ENCODE measurements at places on chromosomes 6 and 20.

GRCh38 chr6:110882274-110882619 lies 7.7 kb downstream of the AMD1 start:
- DNase-seq: no peak

GRCh38 chr20:58432186-58432954 lies 43.3 kb downstream of the VAPB start:
- no peak for DNase-seq

DNA sequence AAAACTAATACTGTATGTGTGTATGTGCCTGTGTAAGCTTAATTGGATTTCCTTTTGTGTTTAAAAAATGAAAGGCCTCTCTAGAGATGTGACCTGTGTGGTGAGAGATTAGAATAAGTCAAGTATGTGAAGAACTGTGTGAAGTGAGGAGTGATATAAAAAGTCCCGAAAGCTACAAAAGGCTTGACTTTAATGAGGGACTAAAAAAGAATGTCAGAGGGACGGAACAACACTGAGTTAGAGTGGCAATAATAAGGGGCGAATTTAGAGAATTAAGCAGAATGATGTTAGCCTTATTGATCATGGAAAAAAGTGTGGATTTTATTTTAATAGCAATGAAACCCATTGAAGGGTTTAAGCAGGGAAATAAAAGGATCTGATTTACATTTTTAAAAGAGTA lies 1281.2 kb upstream of the ADGRB3 start:
- no peak for DNase-seq

- no peak for DNase-seq
Observed at GRCh38 chr6:168054765-168055560, 24.0 kb downstream of the FRMD1 start.

GRCh38 chr20:51216850-51217249 lies 193.9 kb upstream of the KCNG1 start:
- DNase-seq: no peak

DNA sequence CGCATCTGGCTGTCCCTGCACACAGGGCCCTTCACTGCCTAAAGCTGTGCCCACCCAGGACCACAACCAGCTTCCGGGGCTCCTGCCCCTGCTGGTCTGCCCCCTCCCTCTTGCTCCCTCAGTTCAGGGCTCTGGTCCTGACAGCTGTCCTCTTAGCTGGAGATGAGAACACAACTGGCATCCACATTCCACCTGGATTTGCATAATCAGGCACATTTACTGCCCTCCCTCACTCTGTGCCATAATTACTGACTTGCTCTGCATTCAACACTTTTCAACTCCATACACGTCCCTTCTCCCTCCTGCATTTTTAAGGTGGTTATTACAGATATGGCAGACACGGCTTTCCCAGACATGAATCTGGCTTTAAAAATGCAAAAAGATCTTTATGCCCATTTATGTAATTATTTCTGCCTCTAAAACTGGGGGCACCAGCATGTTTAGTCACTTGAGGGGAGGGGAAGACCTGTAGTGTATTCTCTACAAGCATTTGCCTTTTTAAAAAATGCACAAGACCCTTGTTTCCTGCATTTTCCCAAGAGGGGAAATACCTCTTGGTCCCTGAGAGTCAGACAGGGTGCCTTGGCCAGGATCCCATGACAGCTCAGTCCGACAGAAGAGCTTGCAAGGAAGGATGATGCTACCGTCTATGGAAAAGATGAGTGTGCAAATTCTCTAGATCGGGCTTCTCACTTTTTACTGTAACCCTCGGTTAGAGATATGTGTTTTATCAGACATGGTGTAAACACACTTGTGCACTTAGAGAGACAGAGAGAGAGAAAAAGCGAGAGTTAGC lies 401.8 kb downstream of the PREX1 start:
- DNase-seq: no peak

DNA sequence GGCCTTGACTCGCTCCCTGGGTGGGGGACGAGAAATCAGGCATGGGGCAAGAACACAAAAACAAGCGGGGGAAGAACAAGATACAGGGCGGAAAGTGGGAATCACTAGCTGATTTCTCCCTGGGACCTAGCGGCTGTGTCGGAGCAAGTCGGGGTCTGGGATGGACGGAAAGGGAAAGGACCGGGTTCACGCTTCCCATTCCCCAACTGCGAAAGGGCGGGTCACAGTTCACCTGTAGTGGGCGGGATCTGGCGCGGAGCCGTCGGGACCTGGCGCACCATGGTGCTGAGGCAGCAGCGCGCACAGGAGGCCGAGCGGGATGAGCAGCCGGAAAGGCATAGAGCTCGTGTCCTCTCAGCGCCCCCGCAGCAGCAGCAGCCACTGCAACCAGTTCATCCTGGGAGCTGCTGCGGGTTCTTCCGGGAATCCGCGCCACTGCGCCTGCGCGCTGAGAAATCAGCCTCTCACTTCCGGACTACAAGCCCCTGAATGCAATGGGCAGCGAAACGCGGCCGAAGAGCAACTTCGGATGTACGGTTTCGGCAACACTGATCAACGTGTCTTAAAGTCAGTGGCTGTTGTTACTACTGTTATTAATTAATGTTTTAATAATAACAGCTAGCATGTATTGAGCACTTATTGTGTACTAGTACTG lies at the start of gene EDEM2:
Gene EDEM2 (minus strand): TSS at position 417 of the 655 bp plus-strand sequence. CDS start 78 bp downstream, at position 339.
- DNase-seq: peak; percentile 94

DNA sequence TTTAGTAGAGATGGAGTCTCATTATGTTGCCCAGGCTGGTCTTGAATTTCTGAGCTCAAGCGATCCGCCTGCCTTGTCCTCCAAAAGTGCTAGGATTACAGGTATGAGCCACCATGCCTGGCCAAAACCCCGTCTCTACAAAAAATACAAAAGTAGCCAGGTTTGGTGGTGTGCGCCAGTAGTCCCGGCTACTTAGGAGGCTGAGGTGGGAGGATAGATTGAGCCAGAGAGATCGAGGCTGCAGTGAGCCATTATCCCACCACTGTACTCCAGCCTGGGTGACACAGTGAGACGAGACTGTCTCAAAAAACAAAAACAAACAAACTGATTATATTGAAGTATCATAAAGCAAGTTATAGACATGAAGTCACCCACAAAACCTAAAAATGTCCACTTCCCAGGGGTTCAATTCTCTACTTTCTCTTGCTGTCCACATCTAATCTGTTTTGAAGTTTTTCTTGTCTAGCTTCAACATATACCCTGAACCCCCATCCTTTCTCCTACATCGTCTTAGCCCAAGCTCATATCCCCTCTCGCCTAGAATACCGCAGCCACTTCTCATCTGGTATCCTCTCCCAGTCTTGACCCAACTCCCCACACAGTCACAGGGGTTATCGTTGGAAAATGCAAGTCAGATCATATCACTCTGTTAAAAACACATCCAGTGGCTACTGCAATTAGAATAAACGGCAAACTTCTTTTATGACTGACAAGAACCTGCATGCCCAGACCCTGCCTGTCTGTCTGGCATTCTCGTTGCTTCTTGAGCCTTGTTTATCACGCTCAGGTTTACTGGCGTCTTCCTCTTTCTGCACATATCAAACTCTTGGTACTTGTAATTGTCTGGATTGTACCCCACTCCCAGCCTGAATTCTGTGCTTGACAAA lies 20.1 kb upstream of the NCOA3 start:
- no peak for DNase-seq

DNA sequence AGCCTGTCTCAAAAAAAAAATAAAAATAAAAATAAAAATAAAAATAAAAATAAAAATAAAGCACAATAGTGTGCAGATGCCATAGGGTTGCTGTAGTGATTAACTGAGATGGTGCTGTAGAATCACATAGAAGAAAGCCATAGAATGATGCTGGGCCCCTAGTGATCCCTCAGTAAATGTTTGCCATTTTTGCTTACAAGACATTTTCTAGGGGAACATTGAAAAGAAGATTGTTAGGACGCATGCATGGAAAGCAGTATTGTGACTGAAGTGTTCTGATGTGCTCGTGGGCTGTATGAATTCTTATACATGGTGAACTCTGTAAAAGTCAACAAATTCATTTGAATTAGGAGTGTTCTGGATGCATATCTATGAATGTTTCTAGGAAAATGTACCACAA lies 22.0 kb upstream of the SAMD3 start:
- no peak for DNase-seq

DNA sequence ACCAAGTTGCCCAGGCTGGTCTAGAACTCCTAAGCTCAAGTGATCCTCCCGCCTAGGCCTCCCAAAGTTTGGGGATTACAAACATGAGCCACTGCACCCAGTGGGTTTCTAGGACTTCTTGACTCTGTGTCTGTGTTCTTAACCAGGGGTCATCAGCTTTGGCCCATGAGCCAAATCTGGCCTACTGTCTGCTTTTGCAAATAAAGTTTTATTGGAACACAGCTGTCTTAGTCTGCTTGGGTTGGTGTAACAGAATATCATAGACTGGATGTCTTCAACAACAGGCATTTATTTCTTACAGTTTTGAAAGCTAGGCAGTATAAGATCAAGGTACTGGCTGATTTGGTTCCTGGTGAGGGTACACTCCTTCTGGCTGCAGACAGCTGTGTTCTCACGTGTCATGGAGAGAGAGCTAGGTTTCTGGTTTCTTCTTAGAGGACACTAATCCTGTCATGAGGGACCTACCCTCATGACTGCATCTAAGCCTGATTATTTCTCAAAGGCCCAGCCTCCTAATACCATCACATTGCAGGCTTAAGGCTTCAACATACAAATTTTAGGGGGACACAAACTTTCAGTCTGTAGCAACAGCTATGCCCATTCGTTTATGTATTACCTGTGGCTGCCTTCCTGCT lies 23.3 kb downstream of the ARFGEF2 start:
- no peak for DNase-seq

DNA sequence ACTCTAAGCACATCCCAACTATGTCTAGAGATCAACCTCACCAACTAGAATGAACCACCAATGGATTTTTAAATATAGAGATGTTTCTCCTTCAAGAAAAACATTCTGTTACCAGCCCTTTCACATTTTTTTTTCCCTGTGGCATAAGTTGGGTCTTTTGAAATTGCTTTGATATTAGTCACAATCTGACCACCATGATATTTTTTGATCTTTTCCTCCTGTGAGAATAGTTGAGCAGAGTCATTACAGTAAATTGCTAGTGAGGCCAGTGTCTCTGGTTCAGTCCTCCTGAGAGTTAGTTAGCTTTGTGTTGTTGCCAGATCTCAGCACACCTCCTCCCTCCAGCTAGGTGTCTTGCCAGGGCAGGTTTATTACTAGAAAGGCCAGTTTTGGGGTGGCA lies 79.7 kb upstream of the MYLIP start:
- DNase-seq: no peak

DNA sequence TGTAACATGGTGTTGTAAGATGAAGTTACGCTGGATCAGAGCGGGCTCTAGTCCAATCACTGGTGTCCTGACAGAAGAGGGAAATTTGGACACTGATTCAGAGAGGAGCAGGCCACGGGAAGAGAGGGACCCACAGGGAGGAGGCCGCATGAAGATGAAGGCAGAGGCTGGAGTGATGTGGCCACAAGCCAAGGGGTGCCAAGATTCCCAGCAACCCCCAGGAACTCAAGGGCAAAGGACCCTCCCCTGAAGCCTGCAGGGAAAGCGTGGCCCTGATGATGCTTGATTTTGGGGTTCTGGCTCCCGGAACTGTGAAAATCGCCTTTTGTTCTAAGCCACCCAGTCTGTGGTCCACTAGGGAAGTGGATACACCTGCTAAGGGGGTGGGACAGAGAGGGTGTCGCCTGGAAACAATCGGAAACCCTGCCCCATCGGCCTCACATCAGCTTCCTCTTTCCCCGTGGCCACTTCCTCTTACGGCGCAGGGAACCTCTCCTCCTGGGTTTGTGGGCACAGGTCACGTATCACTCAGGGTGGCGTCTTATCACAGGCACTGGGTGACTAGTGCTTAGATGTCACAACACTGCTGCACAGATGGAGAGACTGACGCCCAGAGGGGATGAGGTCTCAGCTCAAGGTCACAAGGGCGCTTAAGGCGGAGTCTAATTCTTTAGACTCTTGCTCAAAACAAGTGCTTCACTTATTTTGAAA lies 58.0 kb downstream of the SULF2 start:
- no peak for DNase-seq

- DNase-seq: no peak
Observed at GRCh38 chr20:58546756-58547622, 31.8 kb upstream of the APCDD1L start.

DNA sequence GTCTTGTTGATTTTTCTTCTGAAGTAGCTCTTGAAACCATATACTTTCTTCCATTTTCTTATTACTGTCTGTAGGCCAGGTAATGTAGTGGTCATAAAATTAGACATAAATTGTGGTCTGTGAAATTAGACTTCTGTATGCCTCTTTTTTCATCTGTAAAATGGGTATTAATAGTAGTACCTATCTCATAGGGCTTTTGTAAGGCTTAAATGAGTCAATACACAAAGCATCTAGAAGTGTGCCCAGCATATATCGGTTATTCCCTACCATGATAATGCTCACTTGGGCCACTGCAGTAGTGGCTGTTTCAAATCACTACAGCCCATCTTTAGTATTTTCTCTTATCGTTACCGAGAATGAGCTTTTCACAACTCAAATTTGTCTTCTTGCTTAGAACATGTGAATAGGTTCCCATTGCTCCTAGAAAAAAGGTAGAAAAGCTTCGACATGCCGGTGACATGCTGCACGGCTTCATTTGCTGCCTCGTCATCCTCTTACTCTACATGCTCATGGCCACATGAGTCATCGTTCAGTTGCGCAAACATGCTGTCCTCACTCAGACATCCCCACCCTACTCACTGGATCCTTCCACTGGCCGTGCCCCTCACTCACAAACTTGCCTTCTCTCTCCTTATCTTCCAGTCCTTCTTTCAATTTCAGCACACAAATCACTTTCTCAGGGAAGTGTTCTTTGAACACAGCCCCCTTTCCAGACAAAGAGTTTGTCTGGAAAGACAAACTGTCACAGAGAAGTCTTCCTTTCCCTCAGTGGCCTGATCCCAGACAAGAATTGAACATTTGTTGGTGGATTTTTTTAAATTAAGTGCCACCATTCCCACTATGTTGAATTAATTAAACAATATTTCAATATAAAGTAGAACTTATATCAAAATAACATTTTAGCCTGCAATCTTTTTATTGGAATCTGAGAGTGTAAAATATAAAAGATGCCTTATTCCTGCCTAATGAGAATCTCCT lies 32.2 kb upstream of the ERVFRD-1 start:
- DNase-seq: peak; percentile 27

GRCh38 chr6:107716688-107717089 lies 107.4 kb downstream of the SCML4 start:
- no peak for DNase-seq

DNA sequence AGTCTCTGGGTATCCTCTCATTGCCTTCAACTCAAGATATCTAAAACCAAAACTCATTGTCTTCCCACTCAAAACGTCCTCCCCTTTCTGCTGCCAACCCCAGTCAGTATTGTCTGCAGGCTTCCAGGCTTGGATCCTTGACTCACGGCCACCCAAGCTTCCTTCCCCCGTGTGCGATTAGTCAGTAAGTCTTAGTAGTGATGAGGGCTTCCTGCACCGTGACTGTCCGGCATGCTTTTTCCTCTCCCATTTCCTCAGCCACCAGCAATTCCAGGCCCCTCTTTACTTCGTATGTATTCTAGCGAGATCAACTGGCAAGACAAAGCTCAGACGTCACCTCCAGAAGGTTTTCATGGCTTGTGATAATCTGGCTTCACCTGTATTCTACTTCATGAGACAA lies 88.6 kb upstream of the DUSP22 start:
- no peak for DNase-seq

- DNase-seq: no peak
Observed at GRCh38 chr6:111600588-111601445, 4.9 kb downstream of the TRAF3IP2 start.
